Activated CD4-positive, alpha-beta memory T cell treated with anti-CD3 and anti-CD28 coated beads, Interleukin-2, amount 10 ng/mL, durations not matched to agents 7 days and 5 days (primary cell): ENCODE measurements at places on chromosomes 12 and 14.

GRCh38 chr12:64826234-64826633 is 1.8 kb downstream of the TBC1D30 start:
- DNase-seq: peak; percentile 57

DNA sequence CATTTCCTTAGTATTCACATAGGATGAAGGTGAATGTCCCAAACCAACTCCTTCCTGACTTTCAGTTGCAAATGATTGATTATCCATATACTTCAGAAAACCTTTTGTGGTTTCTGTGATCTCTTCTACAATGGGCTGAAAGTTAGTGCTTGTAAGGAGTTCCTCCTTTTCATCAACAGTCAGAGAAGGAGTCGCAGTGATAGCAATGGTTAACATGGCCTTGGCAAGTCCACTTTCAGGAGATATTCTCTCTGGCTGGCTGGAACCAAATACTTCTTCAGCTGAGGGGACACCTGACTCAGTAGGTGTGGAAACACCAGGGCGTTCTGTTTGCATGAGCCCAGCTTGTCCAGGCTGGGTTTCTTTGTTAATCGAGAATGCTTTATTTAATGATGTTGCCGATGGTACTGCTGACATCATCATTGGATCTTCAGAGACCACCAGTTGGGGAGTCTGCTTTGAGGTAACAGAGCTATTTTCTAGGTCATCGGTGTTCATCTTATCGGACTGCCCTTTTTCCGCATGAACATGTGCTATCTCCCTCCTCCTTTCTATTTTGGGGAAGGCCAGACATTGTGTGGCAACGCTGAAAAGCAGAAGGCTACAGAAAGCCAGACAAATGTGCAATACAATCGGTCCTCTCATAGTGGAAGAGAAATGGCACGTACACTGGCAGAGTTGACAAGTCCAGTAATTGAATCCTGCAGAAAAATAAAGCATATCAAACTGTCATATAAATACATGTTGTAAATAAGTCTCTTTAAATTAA is 13.1 kb downstream of the ARMH4 start:
- DNase-seq: no peak

DNA sequence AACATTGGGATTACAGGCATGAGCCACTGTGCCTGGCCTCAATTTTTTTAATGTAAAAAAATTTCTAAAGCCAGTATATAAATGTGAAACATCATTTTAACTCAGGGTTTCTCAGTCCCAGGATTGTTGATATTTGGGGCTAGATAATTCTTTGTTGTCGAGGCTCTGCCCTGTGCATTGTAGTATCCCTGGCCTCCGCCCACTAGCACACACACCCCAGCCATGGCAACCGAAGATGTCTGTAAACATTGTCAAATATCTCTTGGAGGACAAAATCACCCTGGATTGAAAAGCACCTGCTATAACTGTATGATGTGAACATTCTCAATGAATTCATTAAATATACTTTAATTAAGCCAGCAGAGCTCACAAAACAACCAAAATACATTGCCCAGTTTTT is 8.4 kb upstream of the CIT start:
- no peak for DNase-seq

GRCh38 chr12:96121271-96121711 is 72.9 kb upstream of the ELK3 start:
- no peak for DNase-seq

- DNase-seq: no peak
Observed at GRCh38 chr12:94145191-94145983, 3.0 kb upstream of the PLXNC1 start.

DNA sequence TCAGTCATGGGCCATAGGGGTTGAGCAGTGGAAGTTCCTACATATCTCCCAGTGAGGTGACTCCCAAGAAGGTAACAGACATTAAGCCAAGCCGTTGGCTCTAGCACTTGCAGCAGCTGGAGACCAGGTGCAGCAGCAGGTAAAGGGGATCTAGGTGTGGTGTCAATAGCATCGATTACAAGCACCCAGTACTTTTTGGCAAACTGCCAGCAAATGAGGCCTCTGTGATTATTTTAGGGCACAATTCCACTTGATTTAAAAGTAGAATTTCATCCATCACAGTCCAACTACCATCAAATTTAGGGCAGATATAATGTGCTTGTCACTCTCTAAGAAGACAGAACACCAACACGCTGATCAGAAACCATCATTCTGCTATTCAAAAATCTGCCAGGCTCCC is 224.1 kb upstream of the EGLN3 start:
- no peak for DNase-seq

DNA sequence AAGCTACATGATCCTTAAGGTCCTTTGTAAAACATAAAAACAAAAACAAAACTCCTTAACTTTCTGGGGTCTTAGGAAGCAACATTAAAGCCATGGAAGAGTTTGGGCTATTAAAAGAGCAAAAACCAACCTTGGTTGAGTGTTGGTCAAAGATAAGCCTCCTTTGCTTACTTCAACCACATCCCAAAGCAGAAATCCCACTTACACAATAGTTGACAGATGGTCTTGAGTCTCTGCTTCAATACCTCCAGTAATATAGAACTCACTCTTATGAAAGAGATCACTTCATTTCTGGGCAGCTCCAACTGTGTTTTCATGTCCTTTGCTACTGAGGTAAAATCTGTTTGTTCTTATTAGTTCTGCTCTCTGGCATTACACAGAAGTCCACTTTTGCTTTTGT is 125.8 kb downstream of the SLC38A4 start:
- DNase-seq: no peak

- DNase-seq: no peak
Observed at GRCh38 chr12:125989696-125990095, 924.5 kb downstream of the AACS start.

DNA sequence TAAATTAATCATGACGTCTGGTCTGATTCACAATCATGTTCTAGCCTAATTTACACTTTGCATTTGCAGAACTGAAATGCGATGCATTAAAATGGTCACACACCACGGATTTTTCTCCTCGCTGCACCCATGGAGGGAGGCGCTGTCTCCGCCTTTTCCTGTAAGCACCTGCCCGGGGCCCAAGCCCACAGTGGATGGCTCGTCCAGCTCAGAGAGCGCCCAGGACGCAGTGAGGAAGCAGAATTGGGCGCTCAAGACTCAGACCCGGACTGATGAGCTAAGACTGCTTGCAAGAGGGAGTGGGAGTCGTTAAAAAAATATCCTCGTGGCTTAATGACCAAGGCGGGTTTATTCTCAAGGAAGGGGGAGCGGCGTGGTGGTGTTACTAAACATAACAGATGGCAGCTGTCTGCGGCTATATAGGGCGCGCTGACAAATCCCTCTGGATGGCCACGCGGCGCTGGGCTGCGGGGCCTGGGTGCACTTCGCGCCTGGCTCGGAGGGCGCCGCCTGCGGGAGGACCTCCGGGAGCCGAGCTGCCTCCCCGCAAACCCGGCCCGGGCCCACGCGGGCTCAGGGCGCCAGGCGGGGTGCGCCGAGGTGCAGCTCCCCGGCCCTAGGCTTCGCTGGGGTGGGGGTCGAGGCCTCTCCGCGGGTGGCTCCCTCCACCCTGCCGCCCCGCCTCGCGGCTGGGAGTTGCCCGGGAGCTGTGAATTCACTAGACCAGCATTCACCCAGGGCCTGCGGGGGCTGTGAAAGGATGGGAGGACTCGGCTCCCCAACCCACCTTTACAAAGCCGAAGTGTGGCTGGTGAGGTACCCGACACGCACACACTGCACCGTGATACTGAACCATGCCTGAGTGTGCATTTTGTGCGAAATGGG is 78.7 kb downstream of the PPM1A start:
- peak; percentile 40 for DNase-seq

- DNase-seq: peak; percentile 60
Observed at GRCh38 chr12:94621662-94622359, 28.5 kb downstream of the TMCC3 start.

GRCh38 chr12:110249105-110249504 is 31.9 kb upstream of the ATP2A2 start:
- no peak for DNase-seq

- DNase-seq: peak; percentile 81
Observed at GRCh38 chr12:52024845-52025230, 18.1 kb downstream of the TAMALIN start.

- DNase-seq: no peak
Observed at GRCh38 chr12:3130057-3130830, 53.1 kb downstream of the TSPAN9 start.

GRCh38 chr14:93566065-93566693 is 135.4 kb downstream of the UNC79 start:
- no peak for DNase-seq

DNA sequence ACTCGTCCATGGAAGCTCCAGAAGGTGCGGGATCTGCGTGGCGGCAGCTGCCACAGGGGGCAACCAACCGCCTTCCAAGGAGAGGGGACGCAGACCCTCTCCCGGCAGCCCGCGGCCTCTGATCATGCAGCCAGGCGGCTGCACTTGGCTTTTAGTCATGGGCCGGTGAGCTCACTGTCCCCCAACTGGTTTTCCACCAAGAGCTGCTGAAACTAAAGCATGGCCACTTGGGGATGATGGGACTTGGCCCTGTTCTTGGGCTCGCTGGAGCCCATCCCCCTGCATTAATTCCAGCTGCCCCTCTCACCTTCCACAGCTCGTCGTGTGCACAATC is 39.1 kb downstream of the CCDC85C start:
- DNase-seq: no peak

DNA sequence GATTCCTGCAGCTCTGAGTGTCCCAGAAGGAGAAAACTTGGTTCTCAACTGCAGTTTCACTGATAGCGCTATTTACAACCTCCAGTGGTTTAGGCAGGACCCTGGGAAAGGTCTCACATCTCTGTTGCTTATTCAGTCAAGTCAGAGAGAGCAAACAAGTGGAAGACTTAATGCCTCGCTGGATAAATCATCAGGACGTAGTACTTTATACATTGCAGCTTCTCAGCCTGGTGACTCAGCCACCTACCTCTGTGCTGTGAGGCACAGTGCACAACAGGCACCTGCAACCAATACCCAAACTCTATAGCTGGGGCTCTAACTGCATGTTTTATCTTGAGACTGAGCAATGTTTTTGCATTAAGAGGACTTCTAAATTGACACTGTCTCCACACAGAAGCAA is 379.2 kb upstream of the OR4E1 start:
- no peak for DNase-seq

GRCh38 chr12:18204053-18204452 is 57.3 kb upstream of the PIK3C2G start:
- no peak for DNase-seq

- no peak for DNase-seq
Observed at GRCh38 chr12:65269603-65270002, 8.9 kb upstream of the MSRB3 start.

- DNase-seq: peak; percentile 52
Observed at GRCh38 chr12:153080-153746, 60.7 kb downstream of the SLC6A12 start.

DNA sequence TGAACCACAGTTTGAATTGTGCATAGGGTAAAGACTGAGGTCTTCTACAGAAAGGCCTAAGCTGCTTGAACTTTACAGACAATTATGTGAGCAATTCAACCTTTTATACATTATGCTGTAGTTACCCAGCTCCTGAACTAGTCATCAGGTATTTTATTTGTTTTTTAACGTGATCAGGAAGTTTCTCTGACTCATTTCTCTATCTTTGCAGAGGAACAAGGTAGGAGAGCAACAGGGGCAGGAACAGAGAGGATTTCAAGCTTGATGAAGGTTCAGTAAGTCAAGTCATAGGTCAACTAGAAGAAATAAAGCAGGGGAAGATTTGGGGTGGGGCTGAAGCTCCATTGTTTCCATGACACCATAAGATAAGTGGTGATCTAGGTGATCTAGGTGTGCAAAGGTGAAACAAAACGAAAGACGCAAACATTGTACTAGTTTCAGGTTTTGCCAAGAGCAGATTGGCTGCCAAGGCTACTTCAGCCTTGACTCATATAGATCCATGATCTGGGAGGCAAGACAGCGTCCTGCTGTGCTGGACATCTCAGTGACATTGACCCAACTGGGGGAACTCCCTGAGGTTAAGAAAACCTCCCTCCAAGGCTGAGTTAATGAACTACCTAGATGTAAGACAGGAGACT is 198.1 kb downstream of the DAD1 start:
- DNase-seq: no peak

- no peak for DNase-seq
Observed at GRCh38 chr12:122306407-122306806, 40.1 kb upstream of the VPS33A start.

DNA sequence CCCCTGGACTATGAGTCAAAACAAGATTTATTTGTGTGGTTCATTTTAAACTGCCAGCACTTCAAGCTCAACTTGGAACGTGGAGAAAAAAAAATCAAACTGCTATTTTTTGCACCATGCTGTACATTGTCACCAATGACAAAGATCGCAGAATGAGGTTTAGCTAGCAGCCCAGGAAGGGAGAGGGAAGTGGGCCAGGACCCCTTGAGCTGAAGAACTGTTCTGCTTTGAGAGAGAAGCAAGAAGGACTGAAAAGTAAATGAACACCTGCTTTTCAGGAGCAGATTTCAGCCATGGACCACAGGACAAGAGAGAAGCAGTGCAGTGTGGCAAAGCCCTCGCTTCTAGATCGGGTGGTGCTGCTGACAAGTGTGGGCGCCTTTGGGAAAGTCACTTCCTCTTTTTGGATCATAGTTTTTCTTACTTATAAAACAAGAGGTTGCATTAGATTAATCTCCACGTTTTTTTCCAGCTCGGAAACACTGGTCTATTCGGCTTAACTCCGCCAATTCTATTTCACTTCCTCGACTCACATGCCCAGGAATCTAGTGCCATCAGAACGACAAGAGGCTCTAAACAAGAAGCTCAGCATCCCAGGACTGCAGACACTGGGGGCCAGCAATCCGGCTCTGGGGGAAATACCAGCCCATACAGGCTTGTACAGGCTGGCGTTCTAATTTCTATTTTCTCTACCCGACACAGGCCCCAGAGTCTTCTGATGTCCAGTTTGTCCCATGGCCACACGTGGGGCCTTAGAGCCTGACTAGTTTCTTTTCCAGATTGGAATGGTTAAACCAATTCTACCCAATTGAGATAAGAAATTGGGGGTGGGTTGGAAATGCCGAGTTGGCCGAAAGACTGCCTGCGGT is 129.9 kb downstream of the CRACR2A start:
- DNase-seq: no peak

DNA sequence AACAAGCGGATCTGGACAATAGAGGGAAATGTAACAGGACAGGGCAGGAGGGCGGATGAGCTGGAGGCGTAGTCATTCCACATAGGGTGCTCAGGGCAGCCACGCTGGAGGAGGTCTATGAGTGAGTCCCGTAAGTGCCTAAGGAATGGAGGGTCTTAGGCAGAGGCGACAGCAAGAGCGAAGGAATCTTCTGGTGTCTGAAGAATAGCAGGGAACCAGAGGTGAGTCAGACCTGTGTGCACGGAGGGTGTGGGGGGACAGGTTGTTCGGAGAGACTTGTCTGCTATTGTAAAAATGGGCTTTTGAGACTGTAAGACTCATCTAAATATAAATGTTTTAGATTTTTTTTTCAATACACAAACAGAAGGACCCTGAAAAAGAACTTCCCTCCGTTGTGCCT is 70.6 kb downstream of the SETD3 start:
- DNase-seq: no peak
